COR-L47 (cell line): ENCODE measurements at places on chromosomes 5 and 9.

DNA sequence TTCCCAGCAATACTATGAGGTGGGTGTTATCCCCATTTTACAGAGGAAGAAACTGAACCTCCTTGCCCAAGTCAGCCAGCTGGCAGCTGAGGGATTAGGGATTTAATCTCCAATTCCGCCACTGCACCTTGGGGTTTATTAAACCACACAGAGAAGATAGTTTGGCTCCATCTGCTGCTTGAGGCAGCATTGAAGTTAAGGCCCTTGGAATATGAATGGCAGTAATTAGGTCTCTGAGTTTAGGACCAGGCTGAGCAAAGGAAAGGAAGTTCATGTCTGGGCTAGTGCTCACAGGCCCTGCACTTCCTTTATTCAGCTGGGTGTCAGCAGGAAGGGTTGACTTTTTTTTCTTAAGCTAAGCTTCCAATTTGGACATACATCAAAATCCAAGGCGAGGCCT, 86.9 kb upstream of the GDNF start:
- no peak for DNase-seq

- no peak for DNase-seq
These were observed 206.6 kb downstream of the NSG2 start for GRCh38 chr5:174252121-174252520.

- no peak for DNase-seq
These were observed 75.0 kb downstream of the ADAMTS12 start for GRCh38 chr5:33816791-33817190.

DNA sequence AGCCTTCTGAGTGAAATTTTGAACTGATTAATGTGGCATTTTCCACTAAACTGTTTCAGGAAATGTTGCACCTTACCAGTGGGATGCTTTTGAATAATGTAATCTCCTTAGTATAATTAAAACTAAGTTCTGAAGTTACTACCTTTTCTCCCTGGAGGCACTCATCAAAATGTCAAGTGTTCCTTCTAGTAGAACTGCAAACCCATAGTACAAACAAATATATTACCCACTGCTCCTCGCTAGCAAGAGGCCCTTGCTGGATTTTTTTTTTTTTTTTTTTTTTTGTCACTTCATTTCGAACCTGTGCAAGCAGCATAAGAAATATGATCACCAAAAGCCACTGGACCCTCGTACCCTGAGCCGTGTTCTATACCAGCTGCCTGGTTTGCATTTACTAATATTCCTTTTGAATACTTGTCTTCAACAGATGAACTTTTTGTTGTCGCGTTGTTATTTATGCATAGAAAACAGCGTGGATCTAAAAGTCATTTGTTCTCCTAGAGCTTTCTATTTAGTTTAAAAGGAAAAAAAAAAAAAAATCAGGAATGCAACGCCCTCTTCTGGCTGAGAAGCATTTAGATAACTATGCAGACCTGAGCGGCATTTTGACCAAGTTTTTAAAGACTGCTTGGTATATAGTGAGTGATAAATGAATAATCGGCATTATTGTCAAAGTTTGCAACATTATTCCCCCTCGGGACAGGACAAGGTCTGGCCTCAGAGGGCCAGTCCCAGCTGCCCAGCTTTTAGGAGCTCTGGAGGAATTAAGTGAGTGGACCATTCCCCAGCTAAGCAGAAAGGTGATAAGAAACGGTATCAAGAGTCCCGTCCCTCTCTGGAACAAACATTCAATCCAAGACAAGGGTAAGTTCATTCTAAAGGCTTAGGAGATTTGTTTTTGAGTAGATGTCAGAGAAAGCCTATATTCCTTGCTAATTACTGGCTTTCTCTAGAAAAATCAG, 162.5 kb upstream of the KIF2A start:
- peak; percentile 3 for DNase-seq

- no peak for DNase-seq
These were observed 13.5 kb upstream of the ANKRD33B start for GRCh38 chr5:10550222-10550995.

DNA sequence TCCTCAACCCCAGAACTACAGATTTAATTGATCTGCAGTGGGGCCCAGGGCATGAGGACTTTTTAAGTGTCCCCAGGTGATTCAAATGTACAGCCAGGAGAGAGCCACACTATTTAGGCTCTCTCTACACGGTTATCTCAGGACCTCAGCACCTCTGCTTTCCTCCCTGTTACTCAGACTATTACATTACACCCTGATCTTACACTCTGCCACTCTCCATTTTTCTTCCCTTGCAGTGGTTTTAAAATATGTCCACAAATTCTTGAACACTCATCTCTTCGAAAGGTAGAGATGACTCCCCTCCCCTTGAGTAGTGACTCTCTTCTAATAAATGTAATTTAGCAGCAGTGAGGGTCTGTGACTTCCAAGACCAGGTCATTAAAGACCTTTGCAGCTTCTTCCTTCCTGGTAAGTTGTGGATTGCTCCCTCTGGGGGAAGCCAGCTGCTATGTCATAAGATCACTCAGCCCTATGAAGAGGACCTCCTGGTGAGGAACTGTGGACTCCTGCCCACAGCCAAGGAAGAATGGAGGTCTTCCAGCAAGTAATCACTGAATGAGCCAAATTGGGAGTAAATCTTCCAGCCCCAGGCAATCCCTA, 87.5 kb upstream of the SSBP2 start:
- peak; percentile 22 for DNase-seq

- DNase-seq = no peak
These were observed 18.9 kb upstream of the IGFBPL1 start for GRCh38 chr9:38443181-38443580.

GRCh38 chr5:55063220-55063863, 39.1 kb upstream of the GZMA start:
- no peak for DNase-seq

DNA sequence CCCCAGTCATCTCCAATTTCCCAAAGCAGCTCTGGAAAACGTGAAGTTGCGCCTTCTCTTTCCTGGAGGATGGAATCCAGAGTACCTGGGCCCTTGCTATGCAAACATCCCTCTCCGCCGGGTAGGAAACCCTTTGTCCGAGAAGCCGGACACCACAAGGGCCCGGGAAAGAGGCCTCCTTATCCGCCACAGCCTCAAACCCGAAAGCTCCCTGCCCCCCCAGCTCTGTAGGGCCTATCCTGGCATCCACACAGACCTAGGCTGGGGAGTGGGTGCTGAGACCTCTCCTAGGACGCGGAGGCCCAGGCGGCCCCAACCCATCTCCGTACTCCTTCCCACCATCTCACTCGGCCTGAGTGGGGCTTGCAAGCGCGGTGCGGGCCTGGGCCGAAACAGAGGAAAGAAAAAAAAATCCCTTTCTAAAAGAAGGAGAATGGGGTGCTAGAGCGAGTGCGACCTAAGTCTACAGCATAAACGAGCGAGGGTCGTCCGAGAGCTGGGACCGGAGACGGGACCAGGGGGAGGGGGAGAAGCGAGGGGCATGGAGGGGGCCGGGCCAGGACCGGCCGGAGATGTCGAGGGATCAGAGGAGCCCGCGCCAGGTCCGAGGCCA, 624 bp downstream of the FBXW11 start:
- DNase-seq = peak; percentile 15

GRCh38 chr9:124437086-124437485, 13.2 kb upstream of the ADGRD2 start:
- no peak for DNase-seq

DNA sequence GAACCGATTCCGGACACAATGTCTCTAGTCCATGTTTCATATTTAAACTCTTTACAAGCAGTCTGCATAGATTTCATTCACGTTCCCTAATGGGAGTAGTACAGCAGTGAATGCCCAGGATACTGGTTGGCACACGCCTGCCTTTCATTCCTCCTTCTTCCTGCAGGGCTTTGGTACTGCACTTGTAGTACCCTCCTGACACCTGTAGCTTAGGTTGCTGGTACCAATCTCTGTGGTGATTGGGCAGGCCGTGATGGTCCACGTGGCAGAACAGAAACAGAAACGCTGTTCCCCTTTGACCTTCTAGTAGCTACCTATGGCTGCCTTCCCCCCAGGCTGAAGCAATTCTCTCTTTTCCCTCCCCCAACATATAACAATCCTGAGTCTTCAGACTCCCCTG, 107.3 kb upstream of the MEGF10 start:
- DNase-seq = no peak

- no peak for DNase-seq
These were observed 112.6 kb downstream of the CACNA1B start for GRCh38 chr9:137989999-137990715.
